ENCODE measurements at places on chromosomes 5 and 9.
A peak's percentile ranks its signal among the peaks of the same experiment; 100 is the strongest.

DNA sequence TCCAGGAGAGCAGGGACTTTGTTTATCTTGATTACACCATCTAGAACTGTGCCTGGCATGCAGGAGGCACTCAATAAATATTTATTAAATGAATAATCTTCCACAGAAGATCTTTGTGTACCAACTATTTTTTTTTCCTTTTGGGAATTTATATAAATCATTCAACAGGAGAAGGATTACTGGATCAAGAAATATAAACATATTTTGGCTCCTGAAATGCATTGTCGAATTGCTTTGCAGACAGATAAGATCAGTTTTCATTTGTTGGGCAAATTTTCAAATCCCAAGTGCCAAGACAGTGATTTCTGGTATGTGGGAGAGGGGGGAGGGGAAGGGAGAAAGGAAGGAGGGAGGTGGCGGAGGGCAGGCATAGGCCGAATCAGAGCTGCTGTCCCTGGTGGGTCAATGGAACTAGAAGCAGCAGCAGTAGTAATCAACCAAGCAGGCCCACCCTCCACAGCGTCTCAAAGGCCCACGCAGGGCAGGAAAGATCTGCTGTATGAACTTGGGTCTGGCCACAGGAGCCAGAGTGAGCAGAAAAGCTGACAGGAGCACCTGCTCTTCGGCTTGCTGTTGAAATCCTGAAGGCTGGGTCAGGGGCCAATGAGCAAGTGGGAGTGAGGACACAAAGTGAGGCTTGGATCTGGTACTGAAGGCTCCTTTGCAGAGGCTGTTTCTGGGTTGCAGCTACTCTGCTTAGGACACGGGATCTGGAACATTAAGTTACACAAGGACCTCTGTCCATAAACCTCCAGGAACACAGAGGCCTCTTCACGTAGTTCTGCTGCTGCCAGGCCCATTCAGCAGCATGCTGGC, 15.8 kb upstream of the TRAF1 start:
- DNase-seq, result no peak

DNA sequence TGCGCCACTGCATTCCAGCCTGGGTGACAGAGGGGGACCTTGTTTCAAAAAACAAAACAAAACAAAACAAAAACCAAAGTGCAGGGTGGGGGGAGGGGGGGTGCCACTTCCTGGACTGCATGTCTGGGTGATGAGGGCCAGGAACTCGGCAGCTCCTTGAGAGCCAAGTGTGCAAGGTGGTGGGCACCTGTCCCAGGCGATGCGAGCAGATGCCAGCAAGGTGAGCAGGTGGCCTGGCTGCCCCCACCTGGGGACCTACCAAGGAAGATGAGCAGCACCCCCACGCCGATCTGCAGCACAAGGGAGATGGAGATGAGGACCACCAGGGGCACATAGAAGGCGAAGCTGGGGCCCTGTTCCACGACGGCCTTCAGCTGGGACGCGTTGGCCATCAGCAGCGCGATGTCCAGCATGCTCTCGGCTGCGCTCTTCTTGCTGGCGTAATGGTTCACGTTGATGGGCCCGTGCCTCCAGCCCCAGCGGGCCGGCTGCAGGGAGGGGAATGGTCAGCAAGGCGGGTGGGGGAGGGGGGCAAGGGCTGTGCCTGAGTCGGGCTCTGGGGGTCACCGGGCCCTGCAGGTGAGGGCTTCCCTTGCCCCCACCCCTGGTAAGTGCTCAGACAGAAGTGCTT, 7.8 kb downstream of the NINJ1 start:
- DNase-seq, result peak; percentile 20

DNA sequence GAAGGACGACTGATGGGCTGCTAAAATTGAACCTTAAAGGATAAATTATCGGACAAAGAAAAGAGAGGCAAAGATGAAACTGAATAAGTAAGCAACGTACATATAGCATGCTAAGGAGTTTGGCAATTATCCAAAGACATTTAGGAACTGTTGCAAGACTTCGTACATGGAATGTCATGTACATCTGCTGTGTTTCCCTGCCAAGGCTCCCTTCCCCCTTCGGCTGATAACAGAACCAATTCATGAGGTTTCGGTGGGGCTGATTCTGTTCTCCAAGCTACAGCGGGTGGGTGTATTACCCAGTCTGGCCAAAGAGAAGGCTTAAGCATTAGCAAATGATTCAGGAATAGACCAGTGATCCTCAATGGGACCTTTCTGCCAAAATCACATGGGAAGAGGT, 190.9 kb upstream of the FREM1 start:
- DNase-seq, result no peak

GRCh38 chr9:115442054-115442453, 324.1 kb upstream of the TNC start:
- DNase-seq, result no peak

All from omental fat pad (tissue), 4 donors.